ENCODE measurements at places on chromosomes 1 and 21.

DNA sequence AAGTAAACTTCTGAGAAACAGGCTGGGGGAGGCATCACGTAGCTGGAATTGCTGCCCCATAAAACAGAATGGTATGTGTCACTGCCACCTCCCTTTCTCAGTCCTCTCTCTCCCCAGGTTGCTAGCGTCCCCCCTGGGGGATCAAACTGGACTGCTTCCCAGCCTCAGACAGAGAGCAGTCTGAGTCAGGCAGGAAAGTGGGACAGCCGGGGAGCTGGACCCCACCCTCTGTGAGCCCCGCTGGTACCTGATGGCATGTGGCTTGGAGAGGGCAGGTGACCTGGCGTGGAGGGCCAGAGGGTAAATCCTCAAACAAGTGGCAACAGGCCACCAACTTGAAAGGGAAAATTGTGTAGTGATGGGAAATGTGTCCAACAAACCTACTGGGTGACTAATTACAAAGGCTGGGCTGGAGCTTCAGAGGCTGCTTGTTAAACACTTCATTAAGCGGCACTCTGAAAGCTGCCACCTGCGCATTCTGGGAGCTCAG is 1.0 kb upstream of the SFN start:
- DNase-seq, result no peak

- no peak for DNase-seq
These were observed 14.7 kb downstream of the WNT3A start for GRCh38 chr1:228021355-228022030.

DNA sequence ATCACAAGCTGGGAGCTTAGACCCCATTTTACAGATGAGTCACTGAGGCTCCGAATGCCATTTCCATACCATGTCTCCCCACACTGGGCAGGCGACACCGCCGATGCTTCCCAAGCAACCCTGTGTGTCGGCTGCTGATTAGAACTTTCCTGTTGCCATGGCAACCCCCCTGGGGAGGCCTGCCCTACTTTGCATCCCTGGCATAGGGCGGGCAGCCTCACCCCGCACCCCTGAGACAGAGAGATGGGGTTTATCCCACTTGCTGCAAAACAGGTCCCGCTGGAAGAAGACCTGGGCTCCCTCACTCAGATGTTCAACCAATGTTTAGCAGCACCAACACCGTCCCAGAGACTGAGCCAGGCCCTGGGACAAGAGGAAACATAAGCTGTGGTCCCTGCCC is 81.5 kb downstream of the CAMK2N1 start:
- no peak for DNase-seq

DNA sequence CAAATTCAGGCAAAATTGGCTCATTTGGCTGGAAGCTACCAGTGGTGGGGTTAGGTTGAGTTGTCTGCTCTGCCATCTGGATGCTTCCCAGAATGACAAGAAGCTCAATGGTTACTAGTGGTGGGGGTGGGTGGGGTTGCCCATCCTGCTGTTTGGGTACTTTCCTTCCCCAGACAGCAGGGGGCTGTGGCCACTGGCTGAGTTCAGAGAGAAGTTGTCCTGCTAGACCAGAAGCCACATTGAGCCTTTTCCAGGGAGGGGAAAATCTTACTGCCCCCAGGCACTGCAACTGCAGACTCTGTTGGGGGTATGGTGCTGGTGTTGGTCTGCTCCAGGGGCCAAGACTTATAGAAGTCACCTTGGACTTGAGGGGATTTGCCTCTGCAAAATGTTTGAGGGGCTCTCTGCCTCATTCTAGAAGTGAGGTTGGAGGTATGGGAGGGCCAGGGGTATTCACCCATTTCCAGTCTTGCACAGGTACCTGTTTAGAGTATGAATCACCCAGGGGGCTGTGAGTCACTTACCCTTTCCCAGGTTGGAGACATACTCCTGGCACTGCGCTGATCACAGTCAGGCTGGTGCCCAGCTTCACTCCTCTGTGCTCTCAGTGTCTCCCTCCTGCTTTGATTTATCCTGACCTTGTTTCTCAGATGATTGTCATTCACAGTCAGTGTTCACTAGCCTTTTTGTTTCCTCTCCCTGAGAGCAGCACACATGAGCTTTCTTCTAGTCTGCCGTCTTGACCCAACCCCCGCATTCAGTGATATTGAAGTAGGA is 89.1 kb upstream of the NEGR1 start:
- DNase-seq, result no peak
